ENCODE measurements at places on chromosomes 13 and 19.

DNA sequence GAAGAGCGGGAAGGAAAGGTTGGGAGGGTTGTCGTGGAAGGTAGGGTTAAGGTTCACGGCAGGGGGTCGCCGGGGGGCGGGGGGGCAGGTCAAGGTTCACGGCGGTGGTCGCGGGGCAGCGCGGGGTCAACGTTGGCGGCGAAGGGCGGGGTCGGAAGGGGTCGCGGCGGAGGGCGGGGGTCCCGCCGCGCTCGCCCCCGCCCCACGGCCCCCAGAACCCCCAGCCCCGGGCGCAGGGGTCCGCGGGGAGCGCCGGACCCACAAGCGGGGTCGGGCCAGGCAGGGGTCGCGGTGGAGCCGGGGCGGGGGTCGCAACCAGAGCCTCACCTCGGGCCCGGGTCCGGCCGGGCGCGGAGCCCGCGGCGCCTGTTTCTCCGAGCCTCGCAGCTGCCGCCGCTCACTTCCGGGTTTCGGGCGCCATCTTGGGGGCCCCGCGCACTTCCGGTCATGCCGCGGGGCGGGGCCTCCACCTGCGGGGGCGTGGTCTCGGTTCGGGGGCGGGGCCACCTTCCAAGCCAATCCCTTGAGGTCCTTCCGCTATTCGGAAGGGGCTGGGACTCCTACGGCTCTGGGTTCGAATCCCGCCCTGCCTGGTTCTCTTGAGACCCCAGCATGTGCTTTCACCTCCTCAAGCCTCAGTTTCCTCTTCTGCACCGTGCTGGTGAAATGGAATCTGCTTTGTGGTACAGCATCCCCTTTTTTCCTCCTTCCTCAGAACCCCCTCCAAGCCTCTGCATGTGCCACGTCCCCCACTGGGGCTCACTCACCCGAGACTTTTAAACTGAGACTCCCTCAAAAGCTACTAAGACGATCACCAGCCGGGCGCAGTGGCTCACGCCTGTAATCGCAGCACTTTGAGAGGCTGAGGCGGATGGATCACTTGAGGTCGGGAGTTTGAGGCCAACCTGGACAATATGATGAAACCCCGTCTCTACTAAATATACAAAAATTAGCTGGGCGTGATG is at the start of gene SBNO2:
SBNO2 (minus strand) TSS at position 424 of the 965 bp plus-strand sequence. CDS start 19,992 bp downstream, outside the sequence.
- peak; percentile 94 for DNase-seq

GRCh38 chr19:2123682-2124387 is 27.1 kb downstream of the IZUMO4 start:
- no peak for DNase-seq

DNA sequence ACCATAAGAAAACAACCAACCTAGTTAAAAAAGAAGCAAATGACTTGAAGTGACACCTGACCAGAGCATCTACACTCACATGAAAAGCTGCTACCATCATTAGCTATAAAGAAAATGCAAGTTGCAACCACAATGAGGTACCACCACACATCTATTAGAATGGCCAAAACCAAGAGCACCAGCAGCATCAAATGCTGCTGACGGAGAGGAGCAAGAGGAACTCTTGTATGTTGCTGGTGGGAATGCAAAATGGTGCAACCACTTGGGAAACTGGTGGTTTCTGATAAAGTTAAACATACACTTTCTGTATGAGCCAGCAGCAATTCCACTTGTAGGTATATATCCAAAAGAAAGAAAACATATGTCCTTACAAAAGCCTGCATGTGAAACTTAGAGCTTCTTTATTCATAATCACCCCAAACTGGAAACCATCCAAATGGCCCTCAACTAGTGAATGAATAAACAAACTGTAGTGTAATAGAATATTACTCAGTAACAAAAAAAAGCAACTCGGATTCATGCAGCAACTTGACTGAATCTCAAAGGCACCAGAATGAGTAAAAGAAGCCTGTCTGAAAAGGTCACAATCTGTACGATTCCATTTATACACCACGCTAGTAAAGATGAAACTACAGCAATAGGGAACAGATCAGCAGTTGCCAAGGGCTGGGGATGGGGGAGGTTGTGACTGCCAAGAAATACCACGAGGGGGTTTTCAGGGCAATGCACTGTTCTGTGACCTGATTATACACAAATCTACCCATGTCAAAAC is 60.9 kb upstream of the RANBP3 start:
- no peak for DNase-seq

DNA sequence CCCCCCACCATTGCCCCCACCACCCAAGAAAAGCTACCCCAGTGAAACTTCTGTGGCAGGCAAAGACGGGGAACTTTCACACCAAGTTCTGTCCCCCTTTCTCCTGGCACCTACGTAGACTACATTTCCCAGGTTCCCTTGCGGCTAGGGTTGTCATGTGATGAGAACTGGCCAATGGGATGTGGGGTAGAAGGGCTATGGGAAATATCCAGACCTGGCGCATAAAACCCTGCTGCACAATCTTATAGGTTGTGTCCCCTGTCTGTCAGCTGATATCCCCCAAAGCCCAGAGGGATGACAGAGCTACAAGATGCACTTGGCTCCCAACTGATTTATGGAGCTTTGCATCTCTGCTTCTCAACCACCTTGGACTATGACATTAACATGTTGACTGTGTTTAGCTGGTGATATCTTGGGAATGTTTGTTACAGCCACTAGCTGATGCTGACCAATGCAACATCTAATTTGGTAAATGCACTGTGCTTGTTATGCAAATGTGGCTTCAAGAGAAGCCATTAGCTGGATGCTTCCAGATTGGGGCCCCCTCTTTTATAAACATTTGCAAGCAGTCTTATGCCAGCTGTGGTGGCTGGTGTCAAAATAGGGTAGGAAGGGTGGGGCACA is 6.1 kb downstream of the SH2D3A start:
- no peak for DNase-seq

DNA sequence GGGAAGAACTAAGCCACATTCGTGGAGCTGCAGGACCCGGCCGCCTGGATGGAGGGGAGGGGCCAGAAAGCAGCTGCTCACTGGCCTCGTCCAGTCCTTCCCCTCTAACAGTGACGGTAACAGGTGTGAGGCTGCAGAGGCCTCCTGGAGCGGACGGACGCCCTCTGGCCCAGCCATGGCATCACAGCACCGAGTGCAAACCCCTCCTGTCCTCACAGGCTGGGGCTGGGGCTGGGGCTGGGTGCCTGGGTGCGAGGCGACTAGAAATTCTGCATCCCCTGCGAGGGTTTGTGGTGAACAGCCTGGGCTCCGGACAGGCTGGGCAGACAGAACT is 3.6 kb downstream of the MICOS13 start:
- DNase-seq = no peak

DNA sequence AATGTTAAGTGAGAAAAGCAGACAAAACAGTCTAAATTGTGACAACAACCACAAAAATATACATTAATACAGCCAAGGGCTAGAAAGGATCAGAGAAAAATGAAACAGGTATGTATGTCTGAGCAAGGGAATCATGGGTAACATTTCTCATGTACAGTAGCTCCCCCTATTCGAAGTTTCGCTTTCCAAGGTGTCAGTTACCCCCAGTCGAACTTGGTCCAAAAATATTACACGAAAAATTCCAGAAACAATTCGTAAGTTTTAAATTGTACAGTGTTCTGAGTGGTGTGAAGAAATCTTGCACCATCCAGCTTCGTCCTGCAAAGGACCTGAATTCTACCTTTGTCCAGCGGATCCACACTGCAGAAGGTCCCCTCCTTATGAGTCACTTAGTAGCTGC is 1.8 kb upstream of the RNASEH2B start:
- no peak for DNase-seq

GRCh38 chr19:47239610-47240296 is 8.8 kb upstream of the BBC3 start:
- DNase-seq = no peak

- DNase-seq = no peak
Observed at GRCh38 chr13:28031220-28031895, 42.9 kb upstream of the URAD start.

- DNase-seq = no peak
Observed at GRCh38 chr19:48529156-48529555, 17.5 kb upstream of the LMTK3 start.

GRCh38 chr13:112397108-112397507 is 21.0 kb downstream of the SPACA7 start:
- DNase-seq = no peak

DNA sequence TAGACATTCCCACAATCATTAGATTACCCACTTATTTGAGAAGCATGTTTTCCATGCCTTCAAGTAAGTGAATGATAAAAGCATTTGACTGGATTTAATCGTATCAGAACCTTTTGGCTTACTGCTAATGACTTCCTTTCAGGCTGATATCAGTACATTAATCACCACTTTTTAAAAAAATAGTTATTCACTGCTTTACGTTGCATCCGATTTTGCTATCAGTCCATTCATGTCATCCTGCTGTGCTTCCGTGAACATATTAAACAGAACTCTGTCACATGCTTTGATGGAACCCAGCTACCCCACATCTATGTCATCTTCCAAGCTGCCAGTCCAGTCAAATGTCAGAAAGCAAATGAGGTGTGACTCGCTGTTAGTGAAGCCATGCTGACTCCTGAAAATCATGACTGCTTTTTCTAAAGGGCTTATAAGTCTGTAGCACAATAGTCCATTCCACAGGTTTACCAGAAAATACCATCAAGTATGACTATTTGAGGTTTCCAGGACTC is 440.9 kb downstream of the IRS2 start:
- no peak for DNase-seq

GRCh38 chr13:20359335-20359734 is 127.2 kb upstream of the GJB6 start:
- DNase-seq = no peak

DNA sequence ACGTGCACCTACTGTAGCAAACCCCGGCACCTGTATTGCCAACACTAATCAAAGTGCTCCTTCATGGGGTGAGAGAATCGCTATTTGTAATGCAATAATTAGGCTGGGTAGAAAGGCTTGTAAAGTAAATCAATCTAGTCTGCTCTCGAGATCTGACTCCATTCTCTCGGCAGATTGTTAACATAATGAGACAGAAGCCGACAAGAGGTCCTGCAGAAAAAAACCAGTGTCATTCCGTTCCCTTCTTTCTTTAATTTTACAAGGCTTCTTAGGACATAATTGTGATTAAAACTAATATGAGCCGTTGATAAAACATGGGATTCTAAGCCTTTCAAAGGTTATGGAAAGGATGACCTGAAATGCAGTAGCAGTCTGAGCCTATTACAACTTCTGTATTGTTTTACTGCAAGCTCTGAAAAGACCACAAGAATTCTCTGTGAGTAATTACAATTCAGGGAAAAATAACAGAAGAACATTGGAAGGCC is 530.0 kb downstream of the PCDH9 start:
- no peak for DNase-seq

GRCh38 chr19:45468803-45469131 is 971 bp downstream of the FOSB start:
- DNase-seq = no peak

GRCh38 chr13:112790735-112791641 is 101.2 kb downstream of the ATP11A start:
- DNase-seq = no peak

GRCh38 chr19:34540811-34541557 is 59.4 kb downstream of the WTIP start:
- no peak for DNase-seq

GRCh38 chr19:43467730-43468129 is 2.3 kb upstream of the LYPD3 start:
- DNase-seq = no peak

DNA sequence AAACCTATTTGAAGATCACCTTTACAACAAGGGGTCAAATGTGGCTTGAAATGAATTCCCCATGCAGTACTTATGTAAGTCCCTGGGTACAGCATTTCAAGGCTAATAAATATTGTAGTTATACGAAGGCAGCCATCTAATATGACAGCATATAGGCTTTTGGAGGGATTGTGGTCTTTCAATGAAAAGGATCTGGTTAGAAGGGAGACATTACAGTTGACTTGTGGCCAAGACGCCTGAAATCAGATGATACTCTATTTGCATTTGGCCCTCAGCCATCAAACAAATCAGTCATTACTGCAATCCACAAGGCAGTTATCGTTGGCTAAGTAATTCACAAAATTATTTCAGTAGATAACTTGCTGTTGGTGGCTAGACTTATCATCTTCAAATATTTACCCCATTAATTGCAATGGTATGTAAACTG is 242.7 kb downstream of the DCLK1 start:
- no peak for DNase-seq

DNA sequence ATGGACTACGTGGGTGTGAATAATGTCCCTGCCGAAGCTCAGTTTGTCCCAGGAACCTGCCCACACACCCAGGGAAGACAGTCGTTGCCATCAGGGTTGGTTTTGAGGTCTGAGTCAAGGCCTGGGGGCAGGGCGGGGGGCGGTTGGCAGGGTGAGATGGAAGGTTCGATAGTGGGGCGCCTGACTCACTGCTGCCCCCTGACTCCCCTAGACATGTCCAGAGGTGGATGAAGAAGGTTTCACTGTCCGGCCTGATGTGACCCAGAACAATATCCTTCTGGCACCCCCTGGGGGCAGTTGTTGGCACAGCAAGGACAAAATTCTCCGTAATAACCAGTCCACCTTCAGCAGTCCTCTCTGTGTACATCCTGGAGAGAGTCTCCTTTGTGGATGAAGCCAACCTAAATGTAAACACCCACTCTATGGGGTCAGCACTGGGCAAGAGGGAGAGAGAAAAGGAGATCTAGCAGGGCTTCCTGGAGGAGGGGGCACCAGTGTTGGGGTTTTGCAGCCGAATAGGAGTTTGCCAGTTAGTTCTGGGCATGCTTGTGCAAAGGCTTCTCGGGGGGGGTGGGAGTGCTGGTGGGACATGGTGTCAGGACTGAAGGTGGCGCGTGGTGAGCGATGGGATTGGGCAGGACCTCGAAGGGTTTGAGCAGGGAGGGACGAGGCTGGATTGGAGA is 19.6 kb upstream of the B3GNT3 start:
- peak; percentile 25 for DNase-seq

GRCh38 chr19:10706990-10707389 is 5.8 kb downstream of the QTRT1 start:
- DNase-seq = no peak

DNA sequence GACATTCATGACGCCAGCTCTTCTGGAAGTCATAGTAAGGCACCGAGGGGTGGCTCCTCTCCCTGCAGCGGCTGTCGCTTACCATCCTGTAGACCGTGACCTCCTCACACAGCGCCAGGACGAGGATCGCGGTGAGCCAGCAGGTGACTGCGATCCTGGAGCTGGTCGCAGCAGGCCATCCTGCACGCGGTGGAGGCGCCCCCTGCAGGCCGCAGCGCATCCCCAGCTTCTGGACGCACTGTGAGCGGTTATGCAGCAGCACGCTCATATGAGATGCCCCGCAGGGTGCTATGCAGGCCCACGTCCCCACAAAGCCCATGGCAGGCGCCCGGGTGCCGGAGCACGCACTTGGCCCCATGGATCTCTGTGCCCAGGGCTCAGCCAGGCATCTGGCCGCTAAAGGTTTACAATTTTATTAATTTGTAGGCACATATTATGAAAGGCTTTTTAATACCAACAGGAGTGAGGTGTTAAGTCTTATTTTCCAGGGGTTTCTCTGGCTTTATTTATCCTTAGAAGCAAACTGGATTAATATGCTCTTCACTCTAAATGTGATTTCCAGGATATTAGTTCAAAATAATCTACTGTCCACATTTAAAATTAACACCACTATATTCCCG is 35.6 kb upstream of the PSPC1 start:
- DNase-seq = peak; percentile 19
